ENCODE measurements at places on chromosomes 13 and 19. TPM values are rescaled to one million over a fixed set of nuclear protein-coding genes. Genes with fewer than 3 reads are reported as not detected.

GRCh38 chr13:31970231-31970930 lies 61.2 kb upstream of the FRY start:
- DNase-seq, result no peak

The KBTBD7 gene
- total RNA-seq, result 8.5 TPM

The PDE4C gene
- 2.1 TPM for total RNA-seq

The SERTM1 gene
- total RNA-seq, result 1.7 TPM

DNA sequence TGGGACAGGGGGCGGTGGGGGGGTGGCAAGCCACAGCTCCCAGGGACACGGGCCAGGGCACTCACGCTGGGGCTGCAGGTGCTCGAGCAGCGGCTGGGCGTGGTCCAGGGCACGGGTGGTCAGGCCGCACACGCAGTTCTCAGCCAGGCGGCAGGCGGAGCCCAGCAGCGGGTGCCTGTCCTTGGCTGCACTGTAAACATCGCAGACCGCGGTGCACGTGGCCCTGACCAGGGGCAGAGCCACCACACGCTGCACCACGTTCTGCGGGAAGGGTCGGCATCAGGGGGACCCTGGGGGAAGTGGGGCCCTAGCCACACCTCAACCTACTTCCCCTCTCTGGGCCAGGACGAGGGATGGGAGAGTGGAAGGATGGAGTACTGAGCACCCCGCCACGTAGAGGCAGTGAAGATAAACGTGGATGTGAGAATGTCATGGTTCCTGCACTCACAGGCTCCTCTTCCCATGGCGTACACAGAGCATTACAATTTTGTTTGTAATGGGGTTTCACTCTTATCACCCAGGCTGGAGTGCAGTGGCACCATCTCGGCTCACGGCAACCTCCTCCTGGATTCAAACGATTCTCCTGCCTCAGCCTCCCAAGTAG lies 3.4 kb downstream of the PLIN5 start:
- no peak for DNase-seq

The ZNF101 gene
- 9.3 TPM for total RNA-seq

The ZNF99 gene
- 0.49 TPM for total RNA-seq

DNA sequence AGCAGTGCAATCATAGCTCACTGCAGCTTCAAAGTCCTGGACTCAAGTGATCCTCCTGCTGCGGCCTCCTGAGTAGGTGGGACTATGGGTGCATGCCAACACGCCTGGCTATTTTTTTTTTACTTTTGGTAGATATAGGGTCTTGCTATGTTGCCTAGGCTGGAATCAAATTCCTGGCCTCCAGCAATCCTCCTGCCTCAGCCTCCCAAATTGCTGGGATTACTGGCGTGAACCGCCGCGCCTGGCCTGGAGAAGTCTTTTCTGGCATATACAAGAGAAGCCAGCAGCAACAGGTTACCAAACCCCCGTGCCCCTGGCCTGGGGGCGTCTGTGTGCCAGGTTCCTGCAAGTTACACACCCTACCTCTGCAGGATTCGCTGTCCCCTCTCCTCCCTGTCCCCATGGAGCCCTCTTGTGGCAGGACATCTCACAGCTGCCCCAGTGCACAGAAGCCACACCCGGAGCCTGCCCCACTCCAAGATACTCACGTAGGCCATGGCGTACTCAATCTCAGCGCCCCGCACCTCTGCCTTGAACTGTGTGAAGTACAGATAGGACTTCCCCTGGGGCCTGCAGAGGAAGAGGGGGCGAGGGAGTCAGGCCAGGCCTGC lies 9.9 kb downstream of the MYDGF start:
- DNase-seq, result no peak

DNA sequence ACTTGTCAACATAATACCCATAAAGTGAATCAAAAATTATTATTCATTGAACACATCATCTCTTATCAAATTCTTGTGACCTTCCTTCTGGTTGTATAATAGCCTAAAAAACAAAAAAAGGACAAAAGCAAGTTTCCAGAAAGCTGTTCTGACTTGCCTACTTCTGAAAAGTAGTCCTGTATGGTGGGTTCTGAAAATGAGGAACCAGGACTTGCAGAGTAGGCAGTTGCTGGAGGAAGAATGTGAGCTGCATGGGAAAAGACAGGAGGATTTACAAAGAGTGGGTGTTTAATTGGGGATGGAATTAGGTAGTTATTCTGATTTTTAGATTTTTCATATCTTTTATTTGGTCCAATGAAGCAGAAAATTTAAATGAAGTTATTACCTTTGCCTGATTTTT lies 56.7 kb downstream of the RCBTB2 start:
- DNase-seq, result no peak

- DNase-seq, result no peak
These were observed 104.7 kb downstream of the MYCBP2 start for GRCh38 chr13:77222000-77222690.

The LGALS7B gene
- total RNA-seq, result not detected

DNA sequence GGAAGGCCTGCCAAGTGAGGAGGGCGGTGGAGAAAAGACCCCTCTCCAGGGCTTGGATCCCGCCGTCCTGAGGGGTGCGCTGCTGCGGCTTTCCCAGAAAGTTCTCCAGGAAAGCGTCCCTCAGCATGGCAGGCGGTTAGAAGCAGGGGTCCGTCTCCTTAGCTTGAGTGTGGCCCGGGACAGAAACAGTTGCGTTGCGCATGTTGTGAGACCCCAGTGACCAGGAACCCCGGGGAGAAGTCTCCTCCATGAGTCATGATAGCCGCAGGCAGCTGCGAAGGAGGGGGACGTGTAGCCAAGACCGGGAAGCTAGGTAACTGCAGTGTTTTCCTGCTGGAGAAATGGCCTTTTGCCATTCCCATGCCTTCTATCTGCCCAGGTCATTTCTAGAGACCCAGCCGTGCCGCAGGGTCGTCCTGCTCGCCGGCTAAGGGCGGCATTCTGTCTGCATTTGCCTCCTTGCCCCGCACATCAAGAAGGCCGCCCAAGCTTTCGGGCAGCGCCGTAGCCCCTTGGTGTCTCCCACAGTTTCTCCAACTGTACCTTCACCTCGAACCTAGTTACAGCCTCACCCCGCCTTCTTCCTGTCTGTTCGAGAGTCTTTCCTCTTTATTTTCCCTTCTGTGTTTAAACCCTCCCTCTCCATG lies 64.3 kb downstream of the TM9SF2 start:
- DNase-seq, result no peak

The MIR17HG gene
- total RNA-seq, result 6.4 TPM

DNA sequence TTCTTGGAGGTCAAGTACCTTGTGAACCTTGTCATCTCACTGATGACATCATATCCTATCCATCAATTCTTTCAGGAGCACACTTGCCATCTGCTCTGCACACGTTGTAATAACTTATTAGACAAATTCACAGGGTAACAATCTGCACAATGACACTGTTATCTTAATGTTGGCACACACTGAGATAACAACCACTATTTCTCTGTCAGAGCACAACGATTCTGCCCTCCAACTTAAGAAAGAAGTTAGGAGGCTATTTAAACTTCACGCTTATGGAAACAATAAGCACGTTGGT lies 351.3 kb downstream of the DACH1 start:
- no peak for DNase-seq

GRCh38 chr13:46905249-46905648 lies 8.4 kb upstream of the HTR2A start:
- DNase-seq, result no peak

The CD209 gene
- 20.1 TPM for total RNA-seq

All from sciatic nerve (tissue), 2 donors.